ENCODE measurements at places on chromosomes 1 and 21.

DNA sequence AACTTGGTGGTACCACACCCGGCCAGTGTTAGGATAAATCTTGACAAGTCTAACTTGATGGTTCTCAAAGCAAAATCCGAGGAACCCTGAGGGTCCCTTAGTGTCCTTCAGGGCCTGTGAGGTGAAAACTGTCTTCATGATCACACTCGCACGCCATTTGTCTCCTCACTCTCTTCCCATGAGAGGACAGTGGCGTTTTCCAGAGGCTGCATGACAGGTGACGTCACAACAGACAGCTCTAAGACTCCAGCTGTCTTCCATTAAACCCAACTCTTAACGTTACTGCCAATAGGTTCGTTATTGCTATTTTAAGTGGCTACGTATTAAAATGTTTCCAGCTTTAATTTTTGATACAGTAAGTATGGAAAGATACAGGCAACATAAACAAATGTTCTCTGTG, 13.8 kb downstream of the CFAP74 start:
- DNase-seq: no peak

- no peak for DNase-seq
Measured at GRCh38 chr1:62092110-62092509, 102.5 kb upstream of the L1TD1 start.

GRCh38 chr1:33370301-33370700, 49.4 kb upstream of the A3GALT2 start:
- no peak for DNase-seq

- no peak for DNase-seq
Measured at GRCh38 chr1:147109762-147110161, 62.5 kb downstream of the PRKAB2 start.

DNA sequence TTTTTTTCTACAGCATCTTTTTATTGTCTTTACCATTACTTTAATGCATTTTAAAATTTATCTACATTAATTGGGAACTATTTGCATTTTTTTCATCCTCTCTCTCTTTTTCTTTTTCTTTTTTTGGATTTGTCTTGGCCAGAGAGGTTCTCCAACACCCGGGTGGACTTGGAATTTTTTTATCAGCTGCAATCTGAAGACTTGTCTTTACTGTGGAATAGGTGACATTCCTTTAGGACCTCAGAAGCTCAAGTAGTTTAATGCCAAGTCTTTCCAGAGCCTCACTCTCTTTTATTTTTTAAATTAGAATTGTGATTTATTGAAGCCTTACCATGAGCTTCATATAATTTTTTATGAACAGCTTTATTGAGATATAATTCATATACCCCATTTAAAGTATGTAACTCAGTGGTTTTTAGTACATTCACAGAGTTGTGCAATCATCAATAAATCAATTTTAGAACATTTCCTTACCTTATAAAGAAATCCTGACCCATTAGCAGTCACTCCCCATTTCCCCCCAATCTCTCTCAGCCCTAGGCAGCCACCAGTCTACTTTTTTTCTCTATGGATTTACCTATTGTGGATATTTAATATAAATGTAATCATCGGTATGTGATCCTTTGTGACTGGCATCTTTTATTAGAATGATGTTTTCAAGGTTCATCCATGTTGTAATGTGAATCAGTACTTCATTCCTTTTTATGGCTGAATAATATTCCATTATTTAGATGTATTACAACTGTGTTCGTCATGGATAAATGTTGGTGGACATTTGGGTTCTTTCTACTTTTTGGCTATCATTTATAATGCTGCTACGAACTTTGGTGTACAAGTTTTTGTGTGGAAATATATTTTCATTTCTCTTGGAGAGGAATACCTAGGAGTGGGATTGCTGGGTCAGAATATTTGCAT, 6.2 kb downstream of the TUFT1 start:
- DNase-seq: no peak

DNA sequence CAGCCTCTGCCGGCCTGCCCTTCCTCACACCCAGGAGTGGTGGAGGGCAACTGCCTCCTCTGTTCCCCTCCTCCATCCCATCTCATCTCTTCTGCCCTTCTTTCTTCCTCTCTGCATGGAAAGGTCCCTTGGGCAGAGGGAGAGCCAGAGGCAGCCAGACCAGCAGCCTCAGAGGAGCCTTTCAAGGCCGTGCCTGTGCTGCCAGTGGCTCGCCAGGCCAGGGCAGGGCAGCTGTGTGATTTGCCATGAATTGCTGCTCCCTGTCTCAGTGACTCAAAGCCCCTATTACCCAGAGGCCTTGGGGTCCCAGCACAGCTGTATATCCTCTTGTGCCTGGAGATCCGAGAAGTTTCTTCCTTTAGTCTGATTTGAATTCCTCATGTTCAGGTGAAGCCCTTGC, 21.9 kb downstream of the TMCC2 start:
- no peak for DNase-seq

DNA sequence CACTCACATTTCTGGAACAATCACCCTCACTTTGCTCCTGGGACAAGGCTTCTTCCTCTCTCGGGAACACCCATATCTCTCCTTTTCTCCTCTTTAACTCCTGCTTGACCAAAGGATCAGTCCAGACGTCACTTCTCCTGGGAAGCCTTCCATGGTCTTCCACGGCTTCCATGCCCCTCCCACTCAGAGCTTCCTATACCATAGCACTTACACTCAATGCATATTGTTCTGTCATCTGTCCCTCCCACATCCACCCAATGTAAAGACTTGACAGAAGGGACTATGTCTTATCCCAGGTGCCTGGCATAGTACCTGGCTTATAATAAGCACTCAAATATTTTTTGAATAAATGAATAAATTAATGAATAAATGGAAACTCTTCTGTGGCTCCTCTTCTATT, 28.2 kb downstream of the CD34 start:
- DNase-seq: no peak

DNA sequence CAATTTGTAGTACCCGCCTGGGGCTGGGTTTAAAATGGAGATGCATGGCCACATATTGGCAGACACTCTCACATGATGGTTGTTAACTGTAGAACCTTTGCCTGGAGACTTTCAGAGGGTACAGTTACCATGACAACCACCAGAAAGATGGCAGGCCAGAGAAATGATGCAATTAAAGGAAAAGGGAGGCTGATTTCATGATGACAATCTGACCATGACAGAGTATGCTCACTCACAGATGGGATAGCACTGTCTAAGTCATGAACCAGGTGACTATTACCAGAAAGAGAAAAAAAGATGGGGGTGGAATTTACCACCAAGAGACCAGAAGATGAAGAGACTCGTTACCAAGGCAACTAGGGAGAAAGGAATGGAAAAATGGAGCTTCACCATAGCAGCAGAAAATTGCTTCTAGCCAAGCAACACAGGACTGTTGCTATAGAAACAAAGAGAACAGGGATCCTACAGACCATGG, 3.5 kb upstream of the TRIT1 start:
- no peak for DNase-seq

- no peak for DNase-seq
Measured at GRCh38 chr1:12163210-12163609, 3.6 kb upstream of the TNFRSF1B start.

GRCh38 chr1:59143811-59144210, 153.1 kb upstream of the FGGY start:
- no peak for DNase-seq

Measured in stimulated activated CD4-positive, alpha-beta T cell treated with anti-CD3 and anti-CD28 coated beads, Interleukin-1b, Interleukin-23, amount 100 ng/mL, for 24 hours (primary cell).